ENCODE measurements at places on chromosomes 11 and 22.
A peak's percentile ranks its signal among the peaks of the same experiment; 100 is the strongest.

- peak; percentile 62 for DNase-seq
Observed at GRCh38 chr22:37275134-37275533, 7.2 kb upstream of the CYTH4 start.

DNA sequence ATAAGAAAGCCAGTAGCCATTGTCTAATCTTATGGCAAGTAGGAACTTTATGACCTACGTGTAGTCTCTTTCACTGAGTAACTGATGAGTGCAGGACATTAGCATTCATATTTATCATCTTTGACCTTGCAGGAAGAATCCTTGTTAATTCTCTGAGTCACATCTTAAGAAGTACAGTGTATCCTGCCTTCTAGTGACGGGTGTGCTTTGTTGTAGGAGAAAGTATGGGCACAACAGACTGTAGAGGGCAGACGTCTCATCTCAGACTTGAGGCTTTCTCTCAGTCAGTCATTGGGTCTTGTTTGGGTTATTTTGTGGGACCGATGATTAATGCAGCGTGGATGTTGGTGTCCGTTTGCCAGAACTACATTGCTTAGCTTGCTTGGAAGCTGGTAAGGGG, 6.8 kb downstream of the RNF214 start:
- no peak for DNase-seq

GRCh38 chr11:72781313-72782080, 12.3 kb downstream of the STARD10 start:
- DNase-seq: peak; percentile 26

- no peak for DNase-seq
Observed at GRCh38 chr22:24115247-24116207, 65.8 kb upstream of the SUSD2 start.

- DNase-seq: no peak
Observed at GRCh38 chr11:65214212-65214845, 32.6 kb downstream of the CAPN1 start.

Data from NCI-H524 (cell line).